ENCODE measurements at places on chromosomes 11 and 22.

DNA sequence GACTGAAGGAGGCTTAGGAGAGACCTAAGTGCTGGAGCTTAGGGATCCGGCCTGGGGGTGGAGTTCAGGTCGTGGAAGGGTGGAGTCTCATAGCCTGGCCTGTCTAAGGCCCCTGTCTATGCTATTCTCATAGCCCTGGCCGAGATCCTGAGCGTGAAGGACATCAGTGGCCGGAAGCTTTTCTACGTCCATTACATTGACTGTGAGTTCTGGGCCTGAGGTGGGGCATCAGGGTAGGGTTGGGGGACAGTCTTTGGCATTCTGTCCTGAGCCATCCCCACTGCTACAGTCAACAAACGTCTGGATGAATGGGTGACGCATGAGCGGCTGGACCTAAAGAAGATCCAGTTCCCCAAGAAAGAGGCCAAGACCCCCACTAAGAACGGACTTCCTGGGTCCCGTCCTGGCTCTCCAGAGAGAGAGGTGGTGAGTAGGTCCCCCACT is 603 bp downstream of the KAT5 start:
- no peak for DNase-seq

- no peak for DNase-seq
Observed at GRCh38 chr11:27254744-27255446, 108.1 kb downstream of the CCDC34 start.

- DNase-seq, result no peak
Observed at GRCh38 chr11:1673446-1674172, 23.4 kb upstream of the KRTAP5-6 start.

- no peak for DNase-seq
Observed at GRCh38 chr11:59660621-59661020, 8.2 kb downstream of the PATL1 start.

GRCh38 chr22:42072606-42073330 is 1.3 kb upstream of the PHETA2 start:
- no peak for DNase-seq

GRCh38 chr22:30607300-30607930 is 441 bp downstream of the TCN2 start:
- DNase-seq, result no peak

- DNase-seq, result peak; percentile 38
Observed at GRCh38 chr11:119056421-119056999, 495 bp downstream of the HYOU1 start.

DNA sequence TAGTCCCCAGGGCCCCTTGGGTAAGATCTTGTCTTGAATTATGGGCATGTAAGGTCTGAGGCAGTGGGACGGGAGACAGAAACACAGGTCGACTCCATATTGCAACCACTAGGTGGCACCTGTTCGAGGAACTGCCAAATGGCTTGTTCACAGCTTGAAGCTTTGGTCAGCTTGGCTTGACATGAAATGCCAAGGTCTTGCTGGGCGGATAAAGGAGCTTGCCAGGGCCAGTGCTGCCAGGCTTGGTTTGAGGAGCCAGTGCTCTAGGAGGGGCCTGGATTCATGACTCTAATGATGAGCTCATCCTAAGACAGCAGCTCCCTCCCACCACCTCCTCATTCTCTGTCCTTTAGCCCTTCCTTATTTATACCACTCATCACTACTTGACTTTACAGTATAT is 11.9 kb upstream of the NRIP3 start:
- peak; percentile 64 for DNase-seq

DNA sequence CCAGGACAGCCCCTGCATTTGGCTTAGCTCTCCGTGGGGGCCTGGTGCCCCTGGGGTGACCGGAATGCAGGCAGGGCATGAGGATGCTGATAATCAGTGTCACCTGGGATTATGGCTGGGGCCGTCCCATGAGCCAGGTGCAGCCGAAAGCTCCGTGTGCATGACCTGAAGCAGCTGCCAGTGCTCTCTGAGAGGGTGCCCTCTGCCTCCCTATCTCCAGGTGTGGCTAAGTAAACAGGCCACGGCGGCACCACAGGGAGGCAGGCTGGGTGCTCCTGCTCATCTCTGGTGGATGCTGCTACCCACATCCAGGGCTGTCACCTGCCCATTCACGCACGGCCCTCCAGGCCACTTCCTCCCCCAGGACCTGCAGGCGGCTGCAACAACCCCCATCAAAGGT is 29.8 kb downstream of the DUSP8 start:
- DNase-seq, result no peak

DNA sequence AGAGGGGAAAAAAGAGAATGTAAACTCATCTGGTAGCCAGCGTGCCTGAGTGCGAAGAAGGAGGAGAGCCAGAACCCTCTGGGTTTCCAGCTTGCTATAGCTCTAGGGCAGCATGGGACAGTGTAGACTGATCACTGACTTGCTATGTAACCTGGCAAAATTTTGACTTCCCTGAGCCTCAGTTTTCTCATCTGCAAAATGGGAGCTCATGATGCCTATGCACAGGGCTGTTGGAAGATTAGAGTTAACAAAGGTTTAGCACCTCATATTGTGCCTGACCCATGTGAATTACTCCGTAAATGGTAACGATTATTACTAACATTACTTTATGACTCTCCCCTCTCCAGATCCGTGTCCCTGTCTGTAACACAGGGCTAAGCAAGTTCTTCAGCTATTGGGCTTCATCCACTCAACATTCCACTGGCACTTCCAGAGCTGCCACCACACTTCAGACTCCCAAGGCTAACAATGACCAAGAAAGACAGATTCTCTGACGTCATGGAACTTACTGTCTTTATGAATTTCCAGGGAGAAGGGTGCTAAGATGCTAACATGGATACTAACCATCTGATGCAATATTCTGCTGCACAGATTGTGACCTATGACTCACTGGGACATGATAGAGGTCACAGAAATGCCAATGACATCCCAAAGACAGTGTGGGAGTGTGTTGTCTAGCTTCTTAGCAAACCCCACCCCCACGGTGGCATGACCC is 195.2 kb downstream of the TRIM29 start:
- DNase-seq, result no peak

- no peak for DNase-seq
Observed at GRCh38 chr11:93323747-93324146, 6.8 kb upstream of the DEUP1 start.

DNA sequence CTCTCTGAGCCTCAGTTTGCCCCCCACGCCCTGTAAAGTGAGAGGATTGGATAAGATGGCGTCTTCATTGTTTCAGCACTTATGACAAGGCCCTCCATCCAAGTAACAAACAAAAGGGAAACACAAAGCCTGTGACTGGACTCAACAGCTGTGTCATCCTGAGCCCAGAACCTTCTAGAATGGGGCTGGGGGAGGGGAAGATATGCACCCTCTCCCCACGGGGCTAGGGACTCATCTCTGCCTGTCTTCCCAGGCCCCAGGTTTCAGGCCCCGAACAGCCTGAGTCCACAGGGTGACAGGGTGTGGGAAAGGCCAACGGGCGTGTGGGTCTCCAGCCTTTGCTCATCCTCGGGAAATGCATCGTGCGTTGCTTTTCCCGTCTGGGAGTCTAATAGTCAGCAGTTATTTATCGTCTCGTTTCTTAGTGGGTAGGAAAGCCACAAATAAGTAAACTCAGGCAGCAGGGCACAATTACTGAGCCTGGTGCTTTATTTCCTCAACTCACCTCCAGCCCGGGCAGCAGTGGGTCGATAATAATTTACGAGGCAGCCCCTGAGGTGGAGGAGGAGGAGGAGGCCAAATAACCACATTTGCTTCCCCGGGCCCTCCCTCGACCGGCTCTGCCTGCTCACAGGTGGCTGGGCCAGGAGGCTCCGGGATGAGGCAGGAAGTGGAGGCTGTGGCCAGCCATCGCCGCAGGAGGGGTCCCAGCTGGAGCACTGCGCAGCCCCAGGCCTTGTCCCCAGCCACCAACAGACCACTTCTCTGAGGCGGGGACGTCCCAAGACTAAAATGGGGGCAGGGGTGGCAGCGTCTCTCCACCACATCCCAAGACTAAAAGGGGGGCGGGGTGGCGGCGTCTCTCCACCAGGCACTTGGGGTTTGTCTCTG is 54.4 kb downstream of the FLRT1 start:
- no peak for DNase-seq

- DNase-seq, result no peak
Observed at GRCh38 chr11:7020183-7020917, at the start of the genes NLRP14 and ZNF214. NLRP14 (plus strand) TSS chr11:7020479; CDS start chr11:7038587, 18,108 bp downstream. ZNF214 (minus strand) TSS chr11:7020346; CDS start chr11:7002835, 17,511 bp downstream.

GRCh38 chr22:28983190-28983589 is 78.4 kb downstream of the C22orf31 start:
- no peak for DNase-seq

- DNase-seq, result no peak
Observed at GRCh38 chr22:20586403-20586745, 79.0 kb downstream of the MED15 start.

DNA sequence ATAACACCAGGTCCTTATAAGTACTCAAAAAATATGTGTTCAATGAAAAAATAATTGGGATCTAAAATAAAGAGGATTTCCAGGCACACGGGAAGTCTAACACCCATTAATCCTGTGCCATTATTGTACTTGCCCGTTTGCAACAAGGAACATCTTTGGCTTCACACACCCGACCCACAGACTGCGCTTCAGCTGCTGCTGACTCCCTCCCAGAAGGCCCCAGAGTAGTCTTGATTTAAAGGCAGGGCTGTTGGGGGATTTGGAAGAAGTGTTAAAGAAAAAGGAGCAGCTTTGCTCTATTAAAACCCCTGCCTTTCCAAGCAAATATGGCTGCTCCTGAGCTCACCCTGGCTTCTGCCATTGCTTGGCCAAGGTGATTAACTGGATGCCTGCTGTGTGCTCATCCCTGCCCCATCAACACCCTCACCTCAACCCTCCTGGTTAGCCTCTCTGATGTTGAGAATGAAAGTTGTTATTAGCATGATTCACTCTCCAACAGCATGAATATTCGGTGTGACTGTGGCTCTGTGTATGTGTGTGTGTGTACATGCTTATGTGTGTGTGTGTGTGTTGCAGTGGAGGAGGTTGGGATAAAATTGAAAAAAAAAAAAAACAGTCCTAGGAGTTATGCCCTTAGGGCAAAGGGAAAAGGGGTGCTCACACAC is 76.1 kb downstream of the KIRREL3 start:
- no peak for DNase-seq

DNA sequence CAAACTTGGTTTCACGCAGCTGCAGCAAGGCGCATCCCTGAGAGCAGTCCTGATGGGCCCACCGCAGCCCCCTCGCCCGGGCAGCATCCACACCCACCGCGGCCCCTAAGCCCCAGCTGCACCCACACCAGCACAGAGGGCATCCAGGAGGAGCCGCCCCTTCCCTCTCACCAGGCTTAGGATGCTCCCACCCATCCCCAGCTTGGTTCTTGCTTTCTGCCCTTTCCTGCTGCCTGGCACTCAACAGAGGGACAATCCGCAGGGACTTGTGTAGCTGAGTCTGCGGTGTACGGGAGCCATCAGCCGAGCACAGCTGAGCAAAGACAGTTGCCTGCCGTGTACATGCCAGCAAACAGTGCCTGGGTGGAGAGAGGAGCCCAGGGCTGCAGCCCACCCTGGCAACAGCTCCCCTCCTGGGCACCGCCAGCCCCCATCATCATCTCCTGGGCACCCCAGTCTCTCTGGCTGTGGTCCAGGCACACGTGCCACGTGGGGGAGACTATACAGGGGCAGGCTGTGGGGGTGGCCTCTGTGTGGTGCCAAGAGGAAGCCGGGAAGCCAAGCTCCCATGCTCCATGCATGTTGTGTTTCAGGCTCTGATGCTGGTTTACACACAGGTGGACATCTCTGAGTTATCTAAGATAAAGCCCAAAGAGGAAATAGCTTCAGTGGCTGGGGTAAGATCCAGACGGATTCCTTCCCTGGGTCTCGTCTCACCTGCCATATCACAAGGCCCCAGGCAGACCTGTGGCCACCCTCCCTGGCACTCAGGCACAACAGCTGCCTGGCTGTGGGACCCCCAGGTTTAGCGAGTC is 36.0 kb upstream of the GNB1L start:
- no peak for DNase-seq

DNA sequence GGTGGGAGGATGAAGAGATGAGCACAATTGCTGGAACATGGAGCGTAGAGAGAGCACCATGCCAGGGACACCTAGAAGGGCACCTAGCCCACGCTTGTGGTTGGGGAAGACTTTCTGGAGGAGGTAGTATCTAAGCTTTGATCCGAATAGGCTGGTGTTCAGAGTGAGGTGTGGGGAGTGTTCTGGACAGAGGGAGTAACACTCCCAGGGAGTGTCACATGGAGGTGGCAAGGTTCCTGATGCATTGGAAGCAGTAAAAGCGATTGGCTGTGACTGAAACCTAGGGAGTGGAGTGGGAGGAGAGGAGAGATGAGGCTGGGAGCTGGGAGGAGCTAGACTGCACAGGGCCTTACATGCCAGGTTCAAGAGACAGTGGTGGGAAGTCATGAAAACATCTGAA is 188.0 kb upstream of the NCAM1 start:
- DNase-seq, result no peak

DNA sequence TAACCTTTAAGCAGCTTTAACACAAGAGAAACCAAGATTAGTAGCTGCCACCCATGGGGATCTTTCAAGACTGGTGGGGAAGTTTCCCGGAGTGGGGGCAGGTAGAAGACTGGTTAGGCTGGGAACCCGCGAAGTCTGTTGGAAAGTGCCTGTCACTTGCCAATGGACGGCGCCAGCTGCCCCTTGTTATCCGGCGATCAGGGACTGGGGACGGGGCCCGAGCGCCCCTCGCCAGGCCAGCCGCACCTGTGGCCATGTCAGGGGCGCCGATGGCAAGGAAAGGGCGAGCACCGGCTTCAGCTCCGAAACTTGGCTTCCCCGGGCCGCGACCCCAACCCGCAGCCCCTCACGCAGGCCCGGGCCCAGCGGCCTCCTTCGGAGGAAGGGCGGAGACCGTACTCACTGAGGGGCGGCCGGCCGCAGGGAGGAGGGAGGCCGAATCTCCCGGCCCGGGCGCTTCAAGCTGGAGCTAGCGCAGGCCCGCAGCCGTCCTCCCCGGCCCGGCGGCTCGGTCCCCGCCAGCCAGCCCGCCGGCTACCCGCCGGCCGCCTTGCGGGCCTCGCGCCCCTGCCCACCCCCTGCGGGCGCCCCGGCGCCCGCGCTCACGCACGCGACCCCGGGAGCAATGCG is 539 bp downstream of the EIF4ENIF1 start:
- DNase-seq, result peak; percentile 20

- no peak for DNase-seq
Observed at GRCh38 chr22:47616396-47617020, 854.1 kb downstream of the TBC1D22A start.

DNA sequence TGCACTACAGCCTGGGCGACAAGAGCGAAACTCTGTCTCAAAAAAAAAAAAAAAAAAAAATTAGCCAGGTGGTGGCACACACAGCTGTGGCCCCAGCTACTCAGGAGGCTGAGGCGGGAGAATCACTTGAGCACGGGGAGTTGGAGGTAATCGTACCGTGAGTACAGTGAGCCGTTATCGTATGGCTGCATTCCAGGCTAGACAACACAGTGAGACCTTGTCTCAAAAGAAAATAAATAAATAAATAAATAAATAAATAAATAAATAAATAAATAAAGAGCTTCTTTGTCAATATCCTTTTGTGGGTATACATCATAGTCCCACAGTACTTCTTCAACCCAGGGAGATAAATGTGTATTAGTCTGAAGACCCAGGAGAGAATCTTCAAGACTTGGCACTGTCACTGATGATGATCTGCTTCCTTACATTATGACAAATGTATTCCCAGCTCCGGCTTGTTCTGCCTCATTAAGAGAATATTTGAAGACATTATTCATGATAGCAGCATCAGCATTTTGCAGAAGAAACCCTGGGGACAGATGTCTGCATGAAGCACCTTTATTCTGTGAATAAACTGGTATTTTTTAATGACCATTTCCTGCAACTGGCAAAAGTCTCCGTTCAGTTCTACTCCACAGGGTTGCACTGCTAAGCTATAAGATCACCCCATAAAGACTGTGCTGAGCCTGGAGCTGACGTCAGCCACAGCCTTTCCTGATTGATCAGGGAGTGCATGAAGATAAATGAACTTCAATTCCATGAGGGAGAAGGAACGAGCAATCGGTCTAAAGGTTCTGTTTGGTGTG is 1.6 kb upstream of the ACY3 start:
- DNase-seq, result no peak

Measured in CD8-positive, alpha-beta T cell (primary cell).